ENCODE measurements at places on chromosomes 5 and 9. TPM values are rescaled to one million over a fixed set of nuclear protein-coding genes. Genes with fewer than 3 reads are reported as not detected.

- no peak for DNase-seq
These were observed 134.4 kb downstream of the AOPEP start for GRCh38 chr9:94860678-94861588.

- no peak for DNase-seq
These were observed 10.9 kb upstream of the RIMOC1 start for GRCh38 chr5:41893074-41893851.

- peak; percentile 88 for DNase-seq
These were observed 256.3 kb downstream of the KIAA0825 start for GRCh38 chr5:94361832-94362796.

DNA sequence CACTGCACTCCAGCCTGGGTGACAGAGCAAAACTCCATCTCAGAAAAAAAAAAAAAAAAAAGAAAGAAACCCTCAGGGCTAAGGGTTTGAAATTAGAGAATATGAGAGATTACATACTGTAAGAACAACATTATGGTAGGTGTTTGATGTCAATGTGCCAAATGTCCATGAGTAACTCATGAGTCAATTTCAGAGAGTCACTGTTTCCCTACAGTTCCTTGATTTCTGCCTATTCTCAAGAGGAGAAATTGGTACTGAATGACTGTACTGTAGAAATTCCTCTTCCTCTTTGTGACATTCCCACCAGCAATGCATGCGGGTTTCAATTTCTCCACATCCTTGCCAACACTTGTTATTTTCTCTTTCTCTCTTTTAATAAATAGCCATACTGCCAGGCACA, 35.2 kb downstream of the MARVELD2 start:
- peak; percentile 91 for DNase-seq

DNA sequence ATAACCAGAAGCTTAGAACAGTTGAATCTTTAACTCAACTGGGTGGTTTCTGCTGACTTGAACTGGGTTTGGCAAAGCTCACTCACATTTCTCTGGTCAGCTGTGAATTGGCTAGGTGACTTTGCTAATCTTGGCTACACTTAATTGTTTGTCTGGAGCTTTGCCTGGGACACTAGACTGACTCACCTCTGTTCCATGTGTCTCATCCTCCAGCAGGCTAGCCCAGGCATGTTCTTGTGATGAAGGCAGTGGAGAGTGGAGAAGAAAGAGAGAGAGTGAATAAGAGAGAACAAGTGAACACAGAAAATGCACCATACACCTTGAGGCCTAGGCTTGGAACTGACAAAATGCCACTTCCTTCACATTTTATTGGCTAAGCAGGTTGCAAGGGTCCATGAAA, 32.6 kb downstream of the SPATA31D1 start:
- peak; percentile 97 for DNase-seq

DNA sequence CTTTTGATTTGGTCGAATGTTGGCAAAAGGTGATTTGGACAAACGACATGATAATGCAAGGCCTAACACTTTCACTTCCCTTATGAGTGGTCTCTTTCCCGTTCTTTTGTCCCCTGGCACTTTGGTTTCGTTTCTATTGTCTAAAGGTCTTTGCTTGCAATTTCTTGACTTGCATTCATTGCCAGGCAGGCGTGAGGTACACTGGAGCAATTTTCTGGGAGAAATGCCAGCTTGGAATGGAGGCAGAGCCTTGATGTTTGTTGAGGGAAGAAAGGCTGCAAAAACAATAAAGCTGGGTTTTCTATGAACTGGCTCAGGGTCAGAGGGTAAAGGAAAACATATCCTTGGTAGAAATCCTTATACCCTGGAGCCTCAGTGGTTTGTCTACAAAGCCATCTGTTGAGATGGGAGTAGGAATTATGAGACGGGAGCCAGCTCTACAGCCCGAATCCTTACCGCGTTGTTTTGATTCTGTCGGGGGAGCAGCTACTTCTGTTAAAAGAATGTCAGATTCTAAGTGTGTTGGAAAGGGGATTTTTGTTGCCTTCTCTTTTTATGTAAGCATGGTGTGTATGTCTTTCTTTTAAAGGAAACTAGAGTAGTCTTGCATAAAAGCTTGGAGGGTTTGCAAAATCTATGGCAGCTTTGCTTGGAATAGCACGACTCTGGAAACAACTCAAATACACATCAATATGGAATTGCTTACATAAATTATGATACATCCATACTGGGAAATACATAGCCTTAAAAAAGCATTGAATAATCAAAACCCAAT, 158.9 kb downstream of the RMI1 start:
- DNase-seq = no peak

- no peak for DNase-seq
These were observed 39.0 kb downstream of the KIF4B start for GRCh38 chr5:155052532-155052931.

DNAJC18 gene
- 9.2 TPM for total RNA-seq

ANXA2R gene
- 0.49 TPM for total RNA-seq

SPINK9 gene
- not detected for total RNA-seq

GARIN3 gene
- not detected for total RNA-seq

Data from foreskin keratinocyte (primary cell).